Amygdala (tissue), 56 donors: ENCODE measurements at places on chromosomes 12 and 14.
A peak's percentile ranks its signal among the peaks of the same experiment; 100 is the strongest.

DNA sequence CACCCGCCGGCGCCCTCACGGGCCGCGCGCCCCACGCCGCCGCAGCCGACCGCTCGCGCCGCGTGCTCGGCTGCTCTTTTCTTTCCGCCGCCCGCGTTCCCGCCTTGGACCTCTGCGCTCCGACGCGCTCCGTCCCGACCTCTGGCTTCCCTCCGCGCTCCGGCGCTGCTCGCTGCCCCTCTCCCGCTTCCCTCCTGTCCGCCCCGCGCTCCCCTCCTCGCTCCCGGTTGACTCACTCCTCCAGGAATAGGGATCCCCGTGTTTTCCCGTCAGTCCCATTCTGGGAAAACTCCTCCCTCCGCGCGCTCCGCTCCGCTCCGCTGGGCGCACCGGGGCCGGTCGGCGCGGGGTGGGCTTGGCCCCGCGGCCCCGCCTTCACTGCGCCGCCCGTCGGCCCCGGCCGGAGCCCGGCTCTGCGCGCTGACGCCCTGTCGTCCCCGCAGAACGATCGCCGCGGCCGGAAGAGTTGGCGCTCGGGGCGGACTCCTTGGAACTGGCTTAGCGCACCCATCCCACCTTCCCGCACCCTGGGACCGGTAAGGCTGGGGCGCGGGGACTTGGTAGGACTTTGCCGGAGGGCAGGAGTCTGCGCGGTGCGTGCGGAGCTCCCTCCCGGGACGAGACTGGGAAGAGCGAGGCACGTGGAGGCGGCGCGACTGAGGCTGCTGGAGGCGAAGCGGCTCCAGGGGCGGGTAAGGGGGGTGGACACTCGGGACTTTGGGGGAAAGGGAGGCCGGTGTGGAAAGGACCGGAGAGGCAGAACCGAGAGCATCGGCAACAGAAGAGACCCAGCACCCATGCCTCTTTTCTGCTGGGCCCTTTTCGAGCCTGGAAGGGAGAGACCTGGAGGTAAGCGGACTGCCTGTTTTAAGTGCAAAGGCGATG lies 550 bp downstream of the TEAD4 start:
- DNase-seq, result no peak

DNA sequence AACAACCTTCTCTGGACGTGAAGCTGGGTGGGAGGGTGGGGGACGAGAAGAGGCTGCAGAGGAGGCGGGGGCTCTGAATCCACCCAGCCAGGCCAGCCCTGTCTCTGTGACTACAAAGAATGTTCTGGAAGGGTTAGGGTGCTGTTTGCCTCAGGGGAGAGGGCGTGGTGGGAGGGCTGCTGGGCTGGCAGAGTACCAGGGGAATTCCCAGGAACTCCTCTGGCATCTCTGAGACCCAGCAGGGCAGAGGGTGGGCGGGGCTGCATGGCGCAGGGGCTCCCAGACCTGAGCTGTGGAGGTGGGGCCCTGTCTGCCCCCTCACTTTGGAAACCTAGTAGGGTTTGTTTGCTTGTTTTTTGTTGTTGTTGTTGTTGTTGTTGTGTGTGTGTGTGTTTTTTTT lies 45.5 kb upstream of the FZD10 start:
- DNase-seq, result no peak

- DNase-seq, result no peak
These were observed 8.0 kb downstream of the ANO6 start for GRCh38 chr12:45223868-45224267.

GRCh38 chr12:27549801-27550652 lies 26.0 kb downstream of the PPFIBP1 start:
- DNase-seq, result peak; percentile 17

DNA sequence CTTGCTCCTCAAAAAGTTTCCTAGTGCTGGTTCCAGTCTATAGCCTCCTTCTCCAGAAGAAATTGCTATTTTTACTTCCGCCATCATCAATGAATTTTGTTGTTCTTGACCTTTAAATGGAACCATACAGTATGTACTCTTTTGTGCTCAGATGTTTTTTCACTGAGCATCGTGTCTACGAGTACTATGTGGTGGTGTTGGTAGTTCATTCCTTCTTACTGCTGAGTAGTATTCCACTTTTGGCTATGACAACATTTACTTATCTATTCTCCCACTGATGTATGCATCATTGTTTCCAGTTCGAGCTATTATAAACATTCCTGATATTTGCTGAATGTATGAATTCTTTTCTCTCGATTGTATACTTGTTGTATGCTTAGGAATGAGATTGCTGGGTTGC lies 28.6 kb downstream of the SLC2A14 start:
- no peak for DNase-seq

DNA sequence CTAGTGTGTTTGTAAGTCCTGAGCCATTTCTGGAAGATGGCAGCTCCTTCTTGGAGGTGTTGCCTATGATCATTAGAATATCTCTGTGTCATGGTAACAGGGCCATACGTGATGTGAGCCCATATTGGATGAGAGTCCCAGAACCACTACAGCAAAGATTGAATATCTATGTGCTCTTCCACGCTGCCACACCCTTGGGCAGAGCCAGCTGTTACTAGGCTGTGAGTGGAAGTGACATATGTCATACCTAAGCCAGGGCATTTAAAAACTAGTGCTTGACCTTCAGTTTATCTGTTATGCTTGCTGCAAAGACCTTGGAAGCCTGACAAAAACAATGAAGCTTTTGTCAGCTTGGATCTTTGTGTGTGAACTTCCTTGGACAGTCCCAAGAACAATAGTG lies 495.1 kb upstream of the CCDC196 start:
- DNase-seq, result no peak

DNA sequence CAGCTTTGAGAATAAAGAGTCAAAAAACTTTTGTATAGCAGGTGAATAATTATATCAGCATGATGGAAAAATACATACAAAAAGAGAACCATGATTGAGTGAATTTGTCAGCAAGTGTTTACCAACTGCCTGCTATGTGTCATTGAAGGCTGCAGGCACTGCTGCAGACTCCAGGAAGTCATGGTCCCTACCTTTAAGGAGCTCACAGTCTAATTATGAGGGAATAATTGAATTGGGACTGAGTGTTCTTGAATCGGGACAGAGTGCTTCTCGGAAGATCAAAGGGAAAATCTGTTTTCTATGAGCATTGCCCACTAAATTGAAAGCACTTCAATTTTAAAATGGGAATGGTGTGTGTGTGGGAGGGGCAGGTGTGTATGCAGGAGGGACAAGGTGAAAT lies 9.5 kb downstream of the OR10AD1 start:
- no peak for DNase-seq

DNA sequence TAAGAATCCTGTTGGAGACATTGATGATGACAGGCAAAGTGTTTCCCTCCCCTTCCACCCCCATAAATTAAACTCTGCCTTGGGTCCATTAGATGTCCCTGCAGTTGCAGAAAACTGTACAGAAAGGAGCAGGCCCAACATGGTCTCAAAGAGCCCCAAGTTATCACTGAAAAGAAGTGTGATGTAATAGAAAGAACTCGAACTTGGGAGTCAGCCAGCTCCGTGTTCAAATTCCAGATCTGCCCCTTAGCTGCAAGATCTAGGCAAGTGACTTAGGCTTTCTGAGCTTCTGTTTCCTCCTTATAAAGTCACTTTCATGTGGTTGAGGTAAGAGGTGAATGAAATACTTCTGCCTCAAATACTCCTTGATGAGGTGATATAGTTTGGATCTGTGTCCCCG lies 49.6 kb upstream of the CEP83 start:
- DNase-seq, result no peak

GRCh38 chr12:23211384-23212320 lies 586.7 kb downstream of the ETNK1 start:
- no peak for DNase-seq

- DNase-seq, result no peak
These were observed 12.3 kb downstream of the KRT83 start for GRCh38 chr12:52308806-52309425.

- no peak for DNase-seq
These were observed 149.0 kb downstream of the TGFB3 start for GRCh38 chr14:75832621-75833297.
